ENCODE measurements at places on chromosomes 16 and 17.

- no peak for DNase-seq
Observed at GRCh38 chr16:89808475-89808874, 8.0 kb downstream of the FANCA start.

DNA sequence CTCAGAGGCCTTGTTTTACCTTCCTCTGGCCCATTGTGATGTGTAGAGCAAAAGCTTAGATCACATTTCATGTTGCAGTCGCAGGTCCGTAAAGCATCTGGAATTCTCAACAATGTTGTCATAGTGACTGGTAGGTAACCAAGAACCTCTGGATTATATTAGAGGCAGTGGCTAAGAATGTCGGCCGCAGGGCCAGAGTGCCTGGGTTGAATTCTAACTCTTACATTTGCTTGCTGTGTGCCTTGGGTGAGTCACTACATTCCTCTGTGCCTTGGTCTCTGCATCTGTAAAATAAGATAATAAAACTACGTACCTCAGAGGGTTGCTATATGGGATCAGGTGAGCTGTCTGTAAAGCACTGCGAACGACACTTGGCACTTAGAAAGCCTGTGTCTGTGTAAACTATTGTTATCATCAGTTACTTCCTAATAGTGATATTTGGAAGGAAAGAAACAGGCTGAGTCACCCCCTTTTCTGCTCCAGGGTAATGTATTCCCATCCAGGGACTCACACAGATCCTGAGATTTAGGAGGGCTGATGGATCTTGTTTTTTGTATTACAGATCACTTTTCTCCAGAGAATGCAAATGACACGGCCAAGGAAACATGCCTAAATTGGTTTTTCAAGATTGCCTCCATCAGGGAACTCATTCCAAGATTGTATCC is 52.2 kb downstream of the VPS35L start:
- no peak for DNase-seq

DNA sequence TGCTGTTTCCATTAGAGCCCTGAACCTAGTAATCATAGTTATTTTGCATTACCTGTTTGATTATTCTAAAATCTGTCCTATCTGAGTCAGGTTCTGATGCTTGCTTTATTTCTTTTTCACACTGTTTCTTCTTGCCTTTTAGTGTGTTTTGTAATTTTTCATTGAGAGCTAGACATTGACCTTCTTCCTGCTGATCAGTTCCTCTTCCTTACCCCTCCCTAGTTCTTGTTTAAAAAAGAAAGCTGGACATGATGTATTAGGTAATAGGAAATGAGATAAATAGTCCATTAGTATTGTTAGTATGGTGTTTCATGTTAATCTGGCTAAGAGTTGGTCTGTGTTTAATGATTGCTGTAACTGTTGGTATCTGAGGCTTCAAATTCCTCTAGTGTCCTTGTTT is 13.4 kb downstream of the WWP2 start:
- no peak for DNase-seq

DNA sequence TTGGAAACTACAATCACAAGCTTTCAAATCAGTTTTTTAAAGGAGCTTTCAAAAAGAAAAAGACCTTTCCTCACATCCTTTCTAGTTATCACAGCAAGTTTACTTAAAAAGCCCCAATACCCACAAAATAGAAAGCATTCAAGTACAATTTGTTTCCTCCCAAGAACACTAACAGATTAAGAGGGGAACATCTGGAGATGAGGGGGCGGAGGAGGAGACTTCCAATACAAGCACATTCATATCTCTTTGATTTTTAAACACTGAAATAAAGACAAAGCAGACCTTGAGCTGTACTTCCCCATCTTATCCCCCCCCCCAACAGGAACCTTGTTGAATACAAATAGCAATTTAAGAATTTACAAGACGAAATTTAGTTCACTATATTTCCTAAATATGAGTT is 2.0 kb downstream of the YWHAE start:
- DNase-seq = no peak

GRCh38 chr16:84932681-84933080 is 78.7 kb downstream of the ZDHHC7 start:
- DNase-seq = no peak

- DNase-seq = no peak
Observed at GRCh38 chr17:8212312-8213180, 2.2 kb upstream of the AURKB start.

- no peak for DNase-seq
Observed at GRCh38 chr17:81854974-81855774, 5.2 kb downstream of the P4HB start.

- no peak for DNase-seq
Observed at GRCh38 chr17:55261311-55261710, 3.4 kb upstream of the HLF start.

GRCh38 chr17:55198690-55199370 is 65.9 kb upstream of the HLF start:
- DNase-seq = peak; percentile 94

- DNase-seq = no peak
Observed at GRCh38 chr16:22933173-22933572, 119.2 kb downstream of the HS3ST2 start.

All from NCI-H446 treated with DMSO at 0.1 percent for 48 hours (cell line).